ENCODE measurements at places on chromosomes 7 and 10.
A peak's percentile ranks its signal among the peaks of the same experiment; 100 is the strongest.

DNA sequence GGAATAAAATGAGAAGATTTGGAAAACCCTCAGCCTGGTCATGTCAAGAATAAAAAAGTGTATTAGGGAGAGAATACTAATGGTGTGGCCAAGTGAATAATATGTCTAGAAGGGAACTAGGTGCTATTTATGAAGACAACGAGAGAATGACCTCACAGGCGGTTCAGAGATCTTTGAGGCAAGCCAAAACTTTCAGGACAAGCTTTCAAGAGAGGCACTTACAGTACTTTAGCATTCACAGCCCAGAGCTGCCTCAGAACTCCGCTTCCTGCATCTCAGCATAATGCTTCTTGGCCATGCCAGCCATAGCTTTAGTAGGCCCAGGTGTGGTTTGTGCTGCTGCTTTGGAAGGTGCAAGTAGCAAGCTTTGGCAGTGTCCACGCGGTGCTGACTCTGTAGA lies 37.2 kb upstream of the CCDC7 start:
- DNase-seq, result no peak

DNA sequence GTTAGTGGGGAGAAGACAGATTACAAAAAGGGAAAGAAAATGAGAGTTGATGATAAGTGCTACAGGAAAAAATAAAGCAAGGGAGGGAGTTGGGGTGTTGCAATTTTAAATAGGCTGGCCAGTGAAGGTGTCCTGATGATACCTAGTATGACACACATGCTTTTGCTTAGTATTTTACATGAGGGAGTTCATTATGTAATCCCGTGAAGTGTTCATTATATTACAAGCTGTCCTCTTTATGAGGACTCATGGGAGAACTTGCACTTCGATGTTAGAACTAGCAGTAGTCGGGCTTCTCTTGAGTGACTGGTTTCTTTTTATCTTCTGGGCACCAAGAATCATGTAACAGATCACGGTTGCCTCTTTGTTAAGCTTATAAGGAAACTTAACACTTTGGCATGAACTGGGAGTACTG lies 102.3 kb upstream of the MTPN start:
- no peak for DNase-seq

- DNase-seq, result no peak
Measured at GRCh38 chr7:108425714-108426275, 30.4 kb downstream of the NRCAM start.

- DNase-seq, result peak; percentile 29
Measured at GRCh38 chr7:124856299-124856888, 73.2 kb downstream of the POT1 start.

All from left kidney (tissue), 8 donors.